ENCODE measurements at places on chromosomes 5 and 9.

- DNase-seq: no peak
Observed at GRCh38 chr5:90071066-90071465, 338.5 kb downstream of the CETN3 start.

GRCh38 chr5:142769251-142769792 is 855 bp upstream of the ARHGAP26 start:
- no peak for DNase-seq

GRCh38 chr9:134723037-134723436 is 81.4 kb downstream of the COL5A1 start:
- no peak for DNase-seq

- no peak for DNase-seq
Observed at GRCh38 chr5:52854301-52854700, 66.6 kb downstream of the ITGA1 start.
